ENCODE measurements at places on chromosomes 6 and 20.

GRCh38 chr20:23586735-23587525 is 18.6 kb upstream of the CST9L start:
- DNase-seq: no peak

DNA sequence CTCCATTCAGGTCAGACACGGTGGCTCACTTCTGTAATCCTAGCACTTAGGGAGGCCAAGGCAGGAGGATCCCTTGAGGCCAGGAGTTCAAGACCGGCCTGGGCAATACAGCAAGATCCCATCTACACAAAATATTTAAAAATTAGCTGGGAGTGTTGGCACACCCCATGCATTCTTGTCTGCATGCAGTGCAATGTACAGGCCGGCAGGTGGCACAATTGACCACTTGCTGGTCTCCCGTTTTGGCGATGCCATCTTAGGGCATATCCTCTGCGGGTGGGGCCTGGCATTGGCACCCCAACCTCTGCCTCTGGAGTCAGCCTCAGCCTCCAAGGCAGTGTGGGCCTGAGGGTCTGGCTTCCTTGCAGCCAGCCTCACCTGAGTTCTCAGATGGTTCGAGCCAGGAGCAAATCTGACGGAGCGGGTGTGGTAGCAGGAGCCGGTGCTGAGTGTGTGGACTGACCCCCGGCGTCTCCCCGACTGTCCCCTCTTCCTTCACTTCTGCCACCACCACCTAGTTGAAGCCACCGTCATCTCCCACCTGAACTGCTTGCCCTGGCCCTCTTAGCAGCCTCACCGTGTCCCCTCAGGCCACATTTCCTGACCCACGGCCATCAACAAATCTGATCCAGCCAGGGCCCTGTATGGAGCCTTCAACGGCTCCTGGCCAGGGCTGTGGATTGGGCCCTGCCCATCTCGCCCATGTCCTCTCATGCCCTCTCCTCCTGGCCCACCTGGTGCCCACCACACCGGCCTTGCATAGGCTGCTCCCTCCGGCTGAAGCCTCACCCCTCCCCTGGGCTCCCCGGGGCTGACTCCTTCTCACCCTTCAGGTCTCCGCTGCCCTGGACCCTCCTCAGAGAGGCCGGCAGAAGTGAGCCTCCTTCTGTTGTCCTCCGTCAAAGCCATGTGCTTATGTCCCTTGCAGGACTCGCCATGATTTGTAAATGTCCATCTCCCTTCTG is 44.0 kb downstream of the EFCAB8 start:
- peak; percentile 40 for DNase-seq

DNA sequence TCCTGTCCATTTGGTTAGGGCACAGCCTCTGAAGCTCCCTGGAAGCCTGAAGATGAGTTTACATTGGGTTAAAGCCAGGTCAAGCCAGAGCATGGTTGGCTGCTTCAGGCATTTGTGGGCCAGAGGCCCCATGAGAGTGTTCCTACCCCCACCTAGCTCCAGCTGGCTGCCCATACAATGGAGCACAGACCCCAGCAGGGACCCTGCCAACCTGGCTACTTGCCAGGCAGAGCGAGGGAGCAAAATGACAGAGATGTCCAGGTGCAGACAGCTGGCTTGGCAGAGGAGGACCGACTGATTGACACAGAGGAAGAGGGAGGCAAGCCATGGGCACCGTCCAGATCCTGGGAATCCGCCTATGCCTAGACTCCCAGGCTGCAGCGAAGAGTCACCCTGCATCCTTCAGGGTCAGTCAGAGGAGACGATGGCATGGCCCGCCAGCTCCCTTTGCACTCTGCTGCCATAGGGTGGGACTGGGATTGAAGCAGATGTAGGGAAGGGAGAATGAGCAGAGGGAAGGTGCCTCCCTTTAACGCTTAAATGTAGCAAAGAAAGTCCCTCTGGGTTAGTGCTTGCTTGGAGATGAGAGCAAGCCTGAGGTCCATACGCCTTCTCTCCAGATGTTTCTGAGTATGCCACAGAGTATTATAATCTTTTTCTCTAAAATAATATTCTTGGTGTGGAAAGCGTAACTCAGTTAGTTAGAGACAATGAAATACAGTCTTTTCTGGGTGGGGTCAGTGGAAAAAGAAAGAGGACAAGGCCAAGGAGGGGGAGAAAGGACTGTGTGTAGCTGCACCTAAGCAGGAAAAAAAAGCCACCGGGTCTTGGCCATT is 77.6 kb upstream of the FYN start:
- DNase-seq: no peak

- DNase-seq: no peak
Observed at GRCh38 chr20:64049060-64049877, at the start of gene SOX18. Gene SOX18 (minus strand): TSS chr20:64049639. CDS start chr20:64049516, 123 bp downstream.

GRCh38 chr6:166691199-166691598 is 64.1 kb upstream of the RPS6KA2 start:
- no peak for DNase-seq

- DNase-seq: no peak
Observed at GRCh38 chr20:7161690-7162089, 394.2 kb downstream of the BMP2 start.

GRCh38 chr6:39050453-39051112 is 2.0 kb downstream of the GLP1R start:
- no peak for DNase-seq

DNA sequence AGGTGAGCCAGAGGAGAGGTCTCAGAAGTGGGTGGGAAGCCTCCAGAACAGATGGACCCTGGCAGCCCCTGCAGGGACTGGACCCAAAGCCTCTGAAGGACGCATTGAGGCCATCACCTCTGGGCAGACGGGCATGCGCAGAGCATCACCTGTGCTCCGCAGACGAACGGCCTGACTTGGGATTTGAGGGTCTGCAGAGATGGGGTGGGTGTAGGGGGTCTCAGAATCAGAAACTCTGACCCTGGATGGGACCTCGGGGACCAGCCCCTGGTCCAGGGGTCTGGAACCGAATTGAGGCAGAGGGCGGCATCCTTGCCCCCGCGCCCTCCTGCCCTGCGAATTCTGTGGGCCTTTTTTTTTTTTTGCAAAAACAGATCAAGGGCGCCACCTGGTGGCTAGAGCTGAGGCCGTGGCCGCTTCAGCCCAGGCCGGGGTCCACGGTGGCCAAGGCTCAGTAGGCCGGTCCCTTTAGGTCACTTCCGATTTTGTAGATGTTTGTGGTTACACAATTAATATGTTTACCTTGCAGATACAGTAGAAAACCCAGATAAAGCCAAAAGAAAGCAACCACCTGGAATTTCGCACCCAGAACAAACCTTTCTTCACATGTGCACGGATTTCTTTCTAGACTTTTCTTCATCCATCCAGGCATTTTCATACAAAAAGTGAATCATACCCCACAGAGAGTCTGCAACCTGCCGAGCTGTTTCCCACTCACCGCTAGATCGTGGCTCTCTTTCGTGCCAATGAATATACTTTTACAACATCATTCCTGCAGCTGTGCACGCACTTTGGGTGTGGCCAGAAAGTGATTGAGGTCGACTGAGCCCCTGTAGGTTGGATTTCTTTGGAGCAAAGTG is 25.9 kb downstream of the ZBP1 start:
- no peak for DNase-seq

DNA sequence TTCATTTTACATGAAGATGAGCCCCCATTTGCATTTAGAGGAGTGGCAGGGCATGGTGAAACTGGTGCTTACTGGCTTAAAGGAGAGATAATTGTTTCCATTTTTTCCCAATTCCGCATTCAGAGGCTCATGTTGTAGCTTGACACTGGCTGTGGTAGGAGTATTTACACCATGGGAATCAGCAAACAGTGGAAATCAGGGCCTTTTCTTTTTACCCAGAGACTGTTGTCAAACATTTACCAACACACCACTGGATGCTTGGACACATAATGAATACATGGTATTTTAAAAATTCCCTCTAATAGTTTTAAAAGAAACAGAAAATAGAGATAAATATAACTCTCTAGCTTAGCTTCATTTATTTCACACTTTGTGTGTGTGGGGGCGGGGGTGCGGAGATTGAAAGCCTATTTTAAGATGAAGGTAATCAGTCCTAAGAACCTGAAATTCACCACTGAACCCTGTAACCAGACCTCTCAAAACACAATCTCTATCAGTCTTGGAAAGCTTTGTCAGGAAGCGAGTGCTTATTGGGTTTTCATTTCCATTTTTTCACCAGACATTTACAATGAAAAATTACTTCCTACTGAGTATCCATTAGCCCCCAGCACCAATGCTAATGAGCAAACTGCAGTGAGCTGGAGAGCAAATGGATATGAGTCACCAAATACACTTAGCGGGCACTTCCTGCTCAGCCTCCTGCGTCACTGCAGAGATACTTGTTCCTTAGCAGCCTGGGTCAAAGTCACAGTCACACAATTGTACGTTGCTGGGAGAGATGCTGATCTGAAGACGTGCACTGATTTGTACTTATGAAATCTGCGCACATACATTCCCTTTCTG is 532.0 kb downstream of the BCKDHB start:
- no peak for DNase-seq

DNA sequence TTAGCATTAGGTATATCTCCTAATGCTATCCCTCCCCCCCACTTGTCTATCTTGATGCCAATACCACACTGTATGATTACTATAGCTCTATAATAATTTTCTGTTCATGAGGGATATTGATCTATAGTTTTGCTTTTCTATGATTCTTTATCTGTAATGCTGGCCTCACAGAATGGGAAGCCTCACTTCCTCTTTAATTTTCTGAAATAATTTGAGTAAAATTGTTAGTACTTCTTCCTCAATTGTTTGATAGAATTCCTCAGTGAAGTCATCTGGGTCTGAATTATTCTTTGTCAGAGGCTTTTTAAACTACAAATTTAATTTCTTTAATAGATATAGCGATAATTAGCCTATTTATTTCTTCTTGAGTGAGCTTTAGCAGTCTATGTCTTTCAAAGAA is 31.2 kb downstream of the SIRPD start:
- DNase-seq: no peak

GRCh38 chr20:51481341-51481914 is 61.1 kb downstream of the NFATC2 start:
- peak; percentile 25 for DNase-seq

GRCh38 chr6:170510631-170511030 is 42.5 kb downstream of the PSMB1 start:
- no peak for DNase-seq

DNA sequence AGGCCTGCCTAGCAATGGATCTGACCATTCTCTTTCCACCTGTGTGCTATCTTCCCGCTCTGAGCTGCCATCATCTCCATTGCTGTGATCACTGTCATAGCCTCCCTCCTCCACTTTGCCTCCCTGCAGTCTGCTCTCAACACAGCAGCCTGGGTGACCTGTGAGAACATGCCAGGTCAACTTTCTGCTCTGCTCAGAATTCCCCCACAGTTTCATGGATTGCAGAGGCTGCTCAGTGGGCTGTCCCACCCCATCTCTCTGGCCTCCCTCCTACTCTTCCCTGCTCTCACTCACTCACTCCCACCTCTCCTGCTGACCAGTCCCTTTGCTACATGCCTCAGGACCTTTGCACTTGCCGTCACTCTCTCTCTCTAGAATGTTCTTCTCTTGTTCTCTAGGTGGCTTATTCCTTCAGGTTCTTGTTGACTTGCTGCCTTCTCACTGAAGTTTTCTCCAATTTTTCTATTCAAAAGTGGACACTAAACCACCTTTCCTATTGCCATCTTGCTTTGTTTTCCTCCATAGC is 159.9 kb downstream of the CD83 start:
- DNase-seq: no peak

DNA sequence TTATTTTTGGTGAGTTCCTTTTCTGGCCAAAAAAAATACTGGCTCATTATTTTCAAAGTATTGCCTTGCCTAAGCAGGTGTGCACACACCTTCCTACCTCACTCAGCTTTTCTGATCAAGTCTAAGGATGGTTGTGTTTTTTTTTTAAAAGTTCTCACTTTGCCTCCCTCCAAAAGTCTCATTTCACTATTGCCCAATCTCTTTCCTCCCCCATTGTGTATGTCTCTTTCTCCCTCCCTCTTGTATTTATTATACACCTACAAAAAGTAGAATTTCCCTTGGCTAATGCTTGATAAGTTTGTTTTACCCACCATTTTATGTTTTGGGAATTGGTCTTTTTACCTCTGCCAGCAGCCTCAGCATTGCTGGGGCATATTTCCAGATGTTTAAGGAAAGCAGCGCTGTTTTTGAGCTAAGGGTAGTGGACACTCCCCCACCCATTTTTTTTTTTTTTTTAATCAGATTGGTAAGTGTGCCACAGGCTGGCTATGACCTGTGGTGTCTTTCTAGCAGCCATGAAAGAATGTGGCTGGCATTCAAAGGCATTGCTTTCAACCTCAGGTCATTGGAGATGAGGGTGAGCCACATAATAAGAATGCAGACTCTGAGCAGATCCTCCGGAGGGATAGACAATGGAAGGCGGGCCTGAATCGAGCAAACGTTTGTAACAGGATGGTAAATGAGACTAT is 668.6 kb downstream of the UTRN start:
- DNase-seq: no peak

GRCh38 chr6:112289038-112289566 is 34.7 kb upstream of the LAMA4 start:
- DNase-seq: no peak

DNA sequence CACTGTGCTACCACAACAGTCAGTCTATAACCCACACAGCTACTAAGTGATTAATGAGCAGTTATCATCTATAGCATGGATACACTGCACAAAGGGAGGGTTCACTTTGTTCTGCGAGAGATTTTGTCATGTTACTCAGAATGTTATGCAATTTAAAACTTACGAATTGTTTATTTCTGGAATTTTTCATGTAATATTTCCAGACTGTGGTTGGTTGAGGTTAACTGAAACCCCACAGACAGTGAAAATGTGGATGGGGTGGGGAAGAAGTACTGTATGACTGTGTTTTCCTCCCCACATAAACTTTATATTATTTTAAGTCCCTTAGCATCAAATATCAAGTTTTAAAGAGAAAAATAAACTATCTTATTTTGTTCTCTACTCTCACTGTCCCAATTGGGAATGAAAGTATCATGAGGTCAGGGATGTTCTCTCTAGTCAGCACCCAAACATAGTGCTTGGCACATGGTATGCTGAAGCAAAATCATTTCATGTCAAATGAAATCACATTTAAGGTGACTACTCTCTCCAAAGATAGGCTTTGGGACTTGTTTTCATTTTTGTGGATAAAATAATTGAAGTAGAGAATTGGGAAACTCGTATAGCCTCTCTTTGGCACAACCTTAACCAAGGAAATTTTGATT is 25.4 kb downstream of the DOP1A start:
- DNase-seq: no peak

- no peak for DNase-seq
Observed at GRCh38 chr6:41531591-41532582, 14.3 kb upstream of the FOXP4 start.

GRCh38 chr20:60338556-60338955 is 380.3 kb downstream of the CDH26 start:
- DNase-seq: no peak

DNA sequence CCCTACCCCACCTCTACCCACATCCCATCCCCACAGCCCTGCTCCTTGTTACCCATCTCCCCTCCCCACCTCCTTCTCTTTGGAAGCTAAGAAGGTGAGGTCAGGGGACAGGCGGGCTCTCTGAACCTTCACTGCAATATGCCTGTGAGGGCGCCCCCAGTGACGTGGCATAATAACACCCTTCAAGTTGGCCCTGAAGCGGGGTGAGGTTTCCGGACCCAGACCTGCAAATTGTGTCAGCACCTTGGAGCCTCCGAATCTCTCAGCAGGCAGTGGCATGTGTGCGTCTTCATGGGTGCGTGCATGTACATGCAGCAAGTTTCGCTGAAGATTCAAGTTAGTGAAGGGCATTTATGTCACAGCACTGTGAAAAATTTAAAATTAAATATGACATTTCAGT is 114.6 kb downstream of the SOBP start:
- DNase-seq: no peak
